ENCODE measurements at places on chromosomes 3 and 15.

DNA sequence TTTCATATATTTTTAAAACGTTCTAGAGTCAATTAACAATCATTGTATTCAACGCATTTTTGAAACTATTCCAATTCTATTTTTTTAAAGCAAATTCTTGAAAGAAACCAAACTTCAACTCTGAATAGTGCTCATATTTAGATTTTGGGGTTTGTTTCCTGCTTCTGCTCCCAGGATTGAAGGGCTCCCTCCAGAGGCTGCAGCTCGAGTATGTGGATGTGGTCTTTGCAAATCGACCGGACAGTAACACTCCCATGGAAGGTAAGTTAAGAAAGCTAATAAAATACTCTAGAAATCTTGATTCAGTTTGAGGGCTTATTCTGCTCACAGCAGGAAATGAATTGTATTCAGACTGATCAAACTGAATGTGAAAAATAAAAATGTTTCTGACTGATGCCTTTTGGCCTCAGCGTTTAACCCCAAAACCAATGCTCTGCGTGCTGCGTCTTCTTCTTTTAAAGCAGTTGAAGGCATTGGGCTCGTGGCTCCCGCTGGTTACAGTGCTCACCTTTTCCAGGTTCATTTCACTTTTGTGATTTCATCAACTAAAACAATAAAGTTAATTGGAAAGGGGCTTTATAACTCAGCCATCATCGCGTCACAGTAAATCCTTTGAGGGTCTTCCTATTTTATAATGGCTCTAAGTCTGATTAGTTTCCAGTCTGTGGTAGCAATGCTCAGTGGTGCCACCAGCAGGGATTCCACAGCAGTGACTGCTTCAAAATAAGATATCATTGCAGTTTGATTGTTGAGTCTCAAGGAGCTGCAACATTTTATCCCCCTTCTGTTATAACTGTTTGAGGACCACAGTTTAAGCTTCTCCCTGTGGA, 80.1 kb downstream of the SSR3 start:
- no peak for DNase-seq

DNA sequence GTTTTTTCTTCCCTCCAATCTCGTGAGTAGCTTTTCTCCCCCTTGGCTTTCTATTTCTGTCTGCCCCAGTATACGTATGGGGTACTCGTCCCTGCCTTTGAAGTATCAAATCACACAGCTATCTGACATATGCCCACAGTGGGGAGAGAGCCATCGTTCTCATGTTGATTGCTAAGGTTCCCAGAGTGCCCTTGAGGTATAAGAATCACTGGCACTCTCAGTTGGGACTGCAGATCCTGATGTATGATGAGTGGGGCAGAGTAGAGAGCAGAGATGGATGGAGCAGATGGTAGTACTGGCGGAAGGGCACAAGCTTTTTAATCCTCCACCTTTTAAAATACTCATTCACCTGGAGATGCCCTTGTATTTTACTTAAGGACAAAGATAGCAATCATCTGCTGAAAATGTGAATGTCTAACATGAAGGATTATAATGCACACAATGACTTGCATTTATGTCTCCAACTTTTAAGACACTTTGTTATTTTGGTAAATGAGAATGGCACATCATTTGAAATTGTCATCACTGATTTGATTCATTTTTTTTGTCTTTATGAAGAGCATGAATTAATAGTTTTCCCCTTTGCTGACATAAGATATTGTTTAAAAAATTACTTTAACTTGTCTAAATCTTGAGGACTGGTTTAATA, 239.6 kb downstream of the NR1D2 start:
- DNase-seq, result no peak

DNA sequence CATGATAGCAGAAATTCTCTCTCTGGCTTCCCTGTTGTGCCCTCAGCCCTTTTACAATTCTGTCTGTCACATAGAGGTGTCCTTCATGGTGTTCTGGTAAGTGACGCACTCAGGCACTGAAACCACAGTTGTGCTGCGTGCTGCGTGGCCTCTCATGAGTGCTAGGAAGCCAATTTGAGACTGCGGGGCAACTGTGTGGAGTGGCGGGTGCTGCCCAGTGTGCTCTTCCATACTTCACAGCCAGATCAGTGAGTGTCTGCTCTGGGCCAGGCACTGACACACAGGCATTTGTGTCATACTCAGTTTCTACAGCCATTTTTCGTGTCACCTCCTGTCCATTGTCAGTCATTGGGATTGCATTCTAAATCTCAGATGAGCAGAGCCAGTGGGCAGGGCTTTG, 133.1 kb upstream of the PLXNA1 start:
- DNase-seq, result no peak

DNA sequence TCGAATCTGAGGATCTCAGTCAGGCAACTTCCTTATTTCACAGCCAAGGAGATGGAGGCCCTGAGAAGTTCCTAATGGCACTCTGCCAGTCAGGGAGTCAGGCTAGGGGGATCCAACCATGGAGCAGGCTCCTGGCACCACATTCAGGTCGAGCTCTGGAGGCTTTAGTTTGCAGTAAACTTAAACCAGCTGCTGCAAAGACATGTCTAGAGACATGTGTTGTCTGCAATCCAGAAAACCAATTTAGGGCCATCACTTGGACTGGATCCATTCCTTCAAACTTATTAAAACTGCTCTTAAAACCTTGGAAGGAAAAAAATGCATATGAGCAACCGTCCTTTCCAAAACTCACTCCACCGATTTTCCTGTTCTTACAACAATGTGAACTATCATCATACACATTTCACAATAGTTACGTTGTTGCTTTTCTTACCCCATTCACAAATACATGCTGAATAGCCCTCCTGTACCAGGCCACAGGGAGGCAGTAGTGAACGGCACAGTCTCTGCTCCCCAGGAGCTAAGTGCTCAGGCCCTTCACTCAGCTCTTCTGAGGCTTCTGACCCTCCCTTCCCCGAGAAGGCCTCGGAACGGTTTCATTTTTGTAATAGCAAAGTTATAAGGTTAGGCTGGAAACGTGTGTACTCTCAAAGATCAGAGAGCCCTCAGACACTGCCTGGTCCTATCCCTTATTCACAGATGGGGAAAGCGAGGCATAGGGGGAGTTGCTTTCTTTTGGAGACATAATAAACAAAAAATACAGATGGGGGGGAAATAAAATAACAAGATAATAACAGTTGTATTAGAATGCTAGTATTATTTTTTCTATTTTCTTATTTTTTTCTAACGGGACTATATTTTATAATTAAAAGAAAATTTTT, 20.1 kb downstream of the RFT1 start:
- DNase-seq, result peak; percentile 40

DNA sequence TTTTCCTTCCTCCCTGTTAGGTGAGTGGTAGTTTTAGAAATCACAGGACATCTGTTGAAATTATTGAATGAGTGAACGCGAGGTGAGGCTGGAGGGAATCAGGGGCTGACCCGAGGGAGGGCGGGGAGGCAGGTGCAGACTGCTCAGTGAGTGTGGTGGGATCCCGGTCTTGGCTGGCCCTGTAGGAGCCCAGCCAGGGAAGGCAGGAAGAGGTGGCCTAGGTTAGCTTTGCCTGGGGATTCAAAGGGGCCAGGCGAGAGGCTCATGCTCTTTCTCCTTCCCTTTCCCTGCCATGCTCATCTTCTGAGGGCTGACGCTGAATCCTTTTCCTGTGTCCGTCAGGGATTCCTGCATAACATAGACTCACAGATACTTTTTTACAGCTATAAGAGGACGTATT, 15.1 kb downstream of the CACNA1D start:
- DNase-seq, result no peak

Data from activated T-cell treated with anti-CD3 and anti-CD28 coated beads for 48 hours (primary cell).